ENCODE measurements at places on chromosomes 5 and 9.

- DNase-seq, result no peak
These were observed 25.4 kb downstream of the OGN start for GRCh38 chr9:92378865-92379560.

GRCh38 chr5:79924936-79925893, 65.8 kb downstream of the MTX3 start:
- no peak for DNase-seq

DNA sequence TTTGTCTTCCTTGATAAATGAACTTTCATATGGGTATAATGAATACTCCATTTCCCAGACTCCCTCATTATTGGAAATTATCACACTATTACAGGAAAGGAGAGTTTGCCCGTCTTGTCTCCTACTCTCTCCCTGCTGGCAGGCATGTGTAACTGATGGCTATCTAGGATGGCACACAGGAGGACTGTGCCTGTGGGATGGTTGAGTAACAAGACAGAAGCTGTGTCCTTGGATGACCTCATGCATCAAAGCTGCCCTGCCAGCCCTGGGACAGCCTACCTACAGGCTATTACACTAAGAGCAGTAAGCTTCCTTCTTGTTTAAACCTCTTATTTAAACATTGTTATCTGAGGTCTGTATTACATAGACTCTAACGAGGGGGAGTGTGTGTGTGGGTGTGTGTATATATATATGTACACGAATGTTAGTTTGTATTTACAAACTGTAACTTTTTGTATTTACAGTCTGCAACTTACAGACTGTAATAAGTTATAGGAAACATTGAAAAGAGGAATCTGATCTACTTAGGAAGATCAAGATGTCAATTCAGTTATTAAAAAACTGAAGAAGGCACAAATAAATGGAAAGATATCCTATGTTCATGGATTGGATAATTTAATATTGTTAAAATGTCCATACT, 247.6 kb upstream of the ACO1 start:
- DNase-seq, result no peak

- DNase-seq, result no peak
These were observed 16.9 kb upstream of the FBP1 start for GRCh38 chr9:94656200-94656599.

DNA sequence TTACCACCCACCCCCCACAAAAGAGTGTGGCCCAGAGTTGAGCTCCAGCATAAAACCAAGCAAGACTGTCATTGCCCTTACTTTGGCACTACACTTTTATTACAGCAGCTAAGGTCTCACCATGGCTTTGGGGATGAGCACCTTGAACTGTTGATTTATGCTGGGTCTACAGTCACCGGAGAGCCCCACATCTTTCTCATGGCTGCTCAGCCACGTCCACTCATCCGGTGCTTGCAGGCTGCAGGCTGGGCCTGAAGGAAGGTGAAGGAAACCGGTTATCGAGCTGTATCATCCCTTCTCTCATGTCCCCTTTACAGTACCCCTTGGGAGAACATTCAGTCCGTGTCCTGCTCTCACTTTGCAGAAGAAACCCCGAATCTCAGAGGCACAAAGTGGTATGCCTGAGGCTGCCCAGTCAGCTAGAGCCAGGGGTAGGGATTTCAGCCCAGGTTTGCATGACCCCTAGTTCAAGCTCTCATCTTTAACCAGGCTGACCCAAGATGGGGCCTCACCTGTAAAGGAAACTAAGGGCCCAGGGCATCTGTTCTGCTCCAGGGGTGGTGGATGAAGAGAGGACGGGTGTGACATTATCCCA, 11.6 kb downstream of the TMOD1 start:
- no peak for DNase-seq
